ENCODE measurements at places on chromosomes 11 and 22.
A peak's percentile ranks its signal among the peaks of the same experiment; 100 is the strongest.

GRCh38 chr22:35484651-35485556 is 55.7 kb upstream of the RASD2 start:
- DNase-seq, result no peak

DNA sequence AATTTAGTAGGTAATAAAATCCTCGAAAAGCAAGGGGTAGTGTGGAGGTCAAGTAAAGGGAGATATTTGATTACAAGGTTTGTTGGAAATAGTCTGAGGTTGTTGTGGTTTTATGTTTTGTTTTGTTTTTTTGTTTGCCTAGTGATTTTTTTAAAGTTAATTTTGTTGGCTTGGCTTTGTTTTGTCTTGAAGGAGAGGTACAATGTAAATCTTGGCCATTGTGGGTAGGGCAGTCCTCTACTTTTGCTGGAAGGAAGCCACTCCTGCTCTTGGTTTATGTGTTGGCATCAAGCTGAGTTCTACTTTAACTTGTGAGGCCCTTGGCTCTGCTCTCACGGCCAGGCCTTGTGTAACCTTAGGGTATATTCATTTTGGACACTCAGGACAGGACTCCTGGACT is 3.2 kb downstream of the AMOTL1 start:
- DNase-seq, result no peak

- no peak for DNase-seq
Measured at GRCh38 chr11:63937713-63938478, 906 bp upstream of the NAA40 start.

GRCh38 chr22:50507991-50508884 is at the start of gene NCAPH2:
Gene NCAPH2, plus strand, starts transcription at chr22:50508224. Its CDS starts 114 bp downstream, at chr22:50508338.
- DNase-seq, result peak; percentile 97

GRCh38 chr11:7906481-7906880 is 24.6 kb downstream of the OR10A6 start:
- no peak for DNase-seq

GRCh38 chr22:27748751-27749191 is 52.8 kb downstream of the MN1 start:
- DNase-seq, result no peak

- DNase-seq, result no peak
Measured at GRCh38 chr11:71478528-71478840, 25.5 kb downstream of the NADSYN1 start.

DNA sequence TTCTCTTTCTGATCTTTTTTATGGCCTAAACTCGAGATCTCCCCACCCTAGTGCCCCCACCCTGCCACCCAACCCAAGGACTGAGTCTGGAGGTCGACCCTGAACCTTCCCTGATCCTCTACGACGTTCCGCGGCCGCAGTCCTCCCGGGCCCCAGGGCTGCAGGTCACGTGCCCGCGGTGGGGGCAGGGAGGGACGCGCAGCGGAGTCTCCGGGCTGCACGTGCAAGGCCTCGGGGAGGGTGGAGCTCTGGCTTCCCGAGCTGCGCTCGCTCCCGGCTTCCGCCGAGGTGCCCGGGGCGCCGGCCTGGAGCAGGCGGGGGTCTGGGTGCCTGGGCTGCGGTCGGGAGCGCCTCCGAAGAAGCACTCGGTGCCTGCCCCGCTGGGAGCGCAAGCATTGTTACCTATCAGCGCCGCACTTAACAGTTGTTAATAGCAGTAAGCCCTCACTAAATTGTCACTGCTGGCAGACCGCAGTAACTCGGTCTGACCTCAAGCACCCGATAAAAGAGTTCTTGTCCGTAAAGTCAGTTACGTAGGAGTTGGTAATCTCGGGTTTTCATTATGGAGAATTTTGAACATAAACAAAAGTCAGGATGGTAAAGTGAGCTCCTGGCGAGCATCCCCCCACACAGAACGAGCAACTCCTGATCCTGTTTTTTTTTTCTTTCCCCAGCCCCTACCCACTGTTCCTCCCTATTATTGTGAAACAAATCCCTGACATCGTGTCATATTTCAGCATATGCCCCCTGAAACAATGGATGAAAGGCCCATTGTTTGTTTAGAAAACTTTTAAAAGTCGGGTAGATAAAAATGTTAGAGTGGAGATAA is 69.7 kb upstream of the EP300 start:
- DNase-seq, result peak; percentile 69

DNA sequence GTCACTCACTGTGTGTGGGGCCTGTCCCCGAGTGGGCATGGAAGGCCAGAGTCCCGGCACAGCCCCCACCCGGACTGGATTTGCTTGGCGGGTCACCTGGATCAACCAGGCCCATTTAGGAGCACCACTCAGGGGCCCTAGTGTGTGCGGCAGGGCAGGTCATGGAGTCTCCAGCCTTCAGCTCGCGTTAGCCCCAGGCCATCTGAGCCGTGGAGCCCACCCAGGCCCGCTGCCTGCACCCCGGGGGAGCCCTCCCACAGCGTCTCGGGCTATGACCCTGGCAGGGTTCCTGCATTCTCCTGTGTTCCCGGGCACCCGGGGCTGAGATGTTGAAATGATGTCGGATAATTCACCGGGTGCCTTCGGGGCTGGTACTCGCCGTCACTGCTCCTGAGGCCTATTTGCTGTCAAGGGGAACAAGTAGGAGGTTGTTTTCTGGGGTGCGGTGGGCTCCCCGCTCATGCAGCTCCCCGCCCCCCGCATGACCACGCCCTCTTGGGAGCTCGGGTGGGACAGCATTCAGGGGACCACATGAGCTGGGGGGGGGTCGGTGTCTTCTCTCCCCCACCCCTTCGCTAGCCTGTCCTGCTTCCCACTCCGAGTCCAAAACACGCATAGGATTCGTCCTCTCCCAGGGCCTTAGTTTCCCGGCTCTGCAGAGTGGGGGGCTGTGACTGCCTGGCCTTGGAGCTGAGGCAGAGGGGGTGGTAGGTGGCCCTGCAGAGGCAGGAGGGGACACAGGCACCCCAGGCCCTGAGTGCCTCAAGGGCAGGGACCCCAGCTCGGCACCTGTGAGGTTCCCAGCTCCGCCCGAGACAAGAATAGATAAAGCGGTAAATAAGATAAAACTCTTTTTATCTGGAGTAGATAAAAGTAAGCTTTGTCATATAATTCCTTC is 77.2 kb downstream of the KCNQ1 start:
- no peak for DNase-seq

GRCh38 chr11:113179181-113179704 is 135.1 kb upstream of the TTC12 start:
- no peak for DNase-seq

DNA sequence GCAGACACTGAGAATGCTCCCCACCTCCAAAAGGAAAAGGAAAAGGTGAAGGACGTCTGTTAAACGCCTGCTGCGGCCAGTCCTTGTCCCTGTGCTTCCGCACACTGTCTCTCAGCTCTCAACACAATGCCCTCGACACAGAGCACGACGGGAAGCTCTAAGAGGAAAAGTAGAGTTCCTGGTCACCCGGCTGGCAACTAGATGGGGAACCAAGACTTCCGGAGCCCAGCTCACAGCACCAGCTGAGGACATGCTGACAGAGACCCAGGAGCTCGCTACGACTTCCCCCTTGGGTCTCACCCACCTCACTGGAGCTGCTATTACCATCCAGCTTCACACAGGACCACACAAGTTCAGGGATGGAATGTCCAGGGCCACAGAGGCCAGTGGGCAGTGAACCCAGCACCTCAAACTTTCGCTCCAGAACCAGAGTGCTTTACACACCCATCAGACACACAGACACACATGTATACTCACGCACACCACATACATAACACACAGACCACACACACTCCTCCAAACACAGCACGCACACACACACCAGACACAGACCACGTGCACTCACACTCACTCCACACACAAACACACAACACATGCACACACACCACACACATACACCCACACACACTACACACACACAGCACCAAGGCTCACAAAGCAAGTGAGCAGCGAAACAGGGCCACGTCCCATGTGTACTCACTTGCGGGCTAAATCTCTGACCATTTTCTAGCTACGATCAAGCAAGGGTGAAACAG is 9.6 kb downstream of the SULT4A1 start:
- no peak for DNase-seq

- no peak for DNase-seq
Measured at GRCh38 chr11:99555486-99555885, 534.7 kb downstream of the CNTN5 start.

- no peak for DNase-seq
Measured at GRCh38 chr11:9651899-9652748, 11.8 kb upstream of the SWAP70 start.

DNA sequence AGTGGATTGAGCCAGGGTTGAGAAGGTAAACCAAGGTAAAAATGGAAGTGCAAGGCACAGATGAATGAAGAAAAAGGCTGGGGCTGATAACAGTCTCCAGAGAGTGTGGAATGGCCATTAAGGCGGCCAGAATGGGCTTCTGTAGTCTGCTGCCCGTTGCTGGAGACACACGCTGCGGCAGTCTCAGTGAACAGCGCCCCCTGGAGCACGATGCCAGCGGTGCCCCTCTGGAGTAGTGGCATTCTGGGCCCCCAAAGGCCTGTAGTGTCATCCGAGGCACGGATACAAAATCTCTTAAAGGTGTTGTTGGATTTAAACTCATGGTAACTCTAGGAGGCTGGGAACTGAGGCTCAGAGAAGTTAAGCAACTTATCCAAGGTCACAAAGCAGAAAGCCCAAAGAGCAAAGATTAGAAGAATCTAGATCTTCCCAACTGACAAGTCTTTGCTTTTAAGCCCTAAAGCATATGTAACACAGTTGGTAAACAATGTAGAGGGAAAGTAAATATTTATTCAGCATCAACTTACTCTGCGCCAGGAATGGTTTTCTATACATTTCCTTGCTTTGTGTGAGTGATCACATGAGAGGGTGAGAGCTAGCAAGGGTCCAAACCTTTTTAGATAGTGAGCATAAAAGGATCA is 18.2 kb downstream of the KCNJ1 start:
- no peak for DNase-seq

GRCh38 chr22:48224332-48224731 is 1461.9 kb downstream of the TBC1D22A start:
- no peak for DNase-seq

DNA sequence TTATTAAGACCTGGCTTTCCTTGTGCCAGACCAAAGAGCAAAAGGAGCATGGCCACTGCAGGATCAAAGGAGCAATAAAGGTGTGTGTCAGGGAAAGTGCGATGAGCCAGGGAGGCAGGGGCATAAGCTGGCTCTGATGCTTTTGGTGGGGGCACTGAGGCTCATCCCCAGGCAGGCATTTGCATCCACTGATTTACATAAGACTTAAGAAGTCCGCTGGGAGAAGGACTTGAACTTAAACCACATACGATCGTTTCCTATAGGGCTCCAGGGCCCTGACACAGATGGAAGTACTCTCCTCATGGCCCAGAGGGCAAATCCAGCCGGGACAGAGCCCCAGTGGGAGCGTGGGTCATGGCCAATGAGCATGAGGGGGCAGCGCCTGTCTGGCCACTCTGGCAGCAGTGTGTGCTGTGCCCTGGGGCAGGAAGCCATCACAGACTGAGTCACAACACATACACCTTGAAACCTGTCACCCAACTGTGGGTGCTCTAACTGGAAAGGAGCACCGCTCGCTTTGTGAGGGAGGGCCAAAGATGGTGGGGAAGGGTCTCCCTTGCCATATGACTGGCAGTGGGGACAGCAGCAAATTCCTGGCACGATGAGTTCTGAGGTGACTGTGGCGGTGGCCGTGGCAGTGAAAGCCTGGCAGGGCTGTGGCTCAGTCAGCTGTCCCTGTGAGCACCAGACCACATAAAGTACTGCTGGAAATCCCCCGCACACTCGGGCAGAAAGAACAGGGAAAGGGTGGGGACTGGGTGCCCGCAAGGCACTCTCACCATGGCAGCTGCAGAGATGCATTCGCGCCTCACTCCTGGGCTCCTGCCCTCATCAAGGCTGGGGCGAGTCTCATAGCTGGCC is 79.4 kb upstream of the LMO1 start:
- DNase-seq, result no peak

DNA sequence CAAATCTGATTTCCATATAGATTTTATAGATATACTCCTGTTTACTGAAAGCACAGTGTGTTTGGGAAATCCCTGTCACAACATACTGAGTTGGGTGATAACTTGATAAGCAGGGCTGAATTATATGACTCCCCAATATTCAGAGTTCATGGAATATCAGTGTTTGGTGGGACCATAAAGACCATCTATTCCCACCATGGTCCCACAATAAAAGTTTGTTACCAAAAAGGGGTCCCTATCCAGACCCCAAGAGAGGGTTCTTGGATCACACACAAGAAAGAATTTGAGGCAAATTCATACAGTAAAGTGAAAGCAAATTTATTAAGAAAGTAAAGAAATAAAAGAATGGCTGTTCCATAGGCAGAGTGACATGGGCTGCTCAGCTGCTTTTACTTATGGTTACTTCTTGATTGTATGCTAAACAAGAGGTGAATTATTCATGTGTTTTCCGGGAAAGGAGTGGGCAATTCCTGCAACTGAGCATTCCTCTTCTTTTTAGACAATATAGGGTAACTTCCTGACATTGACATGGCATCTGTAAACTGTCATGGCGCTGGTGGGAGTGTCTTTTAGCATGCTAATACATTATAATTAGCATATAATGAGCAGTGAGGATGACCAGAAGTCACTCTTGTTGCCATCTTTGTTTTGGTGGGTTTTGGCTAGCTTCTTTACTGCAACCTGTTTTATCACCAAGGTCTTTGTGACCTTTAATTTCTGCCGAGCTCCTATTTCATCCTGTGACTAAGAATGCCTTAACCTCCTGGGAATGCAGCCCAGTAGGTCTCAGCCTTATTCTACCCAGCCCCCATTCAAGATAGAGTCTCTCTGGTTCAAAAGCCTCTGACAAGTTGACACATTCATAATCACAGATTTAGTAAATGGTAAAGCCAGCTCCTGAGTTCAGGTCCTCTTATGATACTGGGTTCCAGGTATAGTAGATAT is 240.6 kb upstream of the PDGFD start:
- no peak for DNase-seq

DNA sequence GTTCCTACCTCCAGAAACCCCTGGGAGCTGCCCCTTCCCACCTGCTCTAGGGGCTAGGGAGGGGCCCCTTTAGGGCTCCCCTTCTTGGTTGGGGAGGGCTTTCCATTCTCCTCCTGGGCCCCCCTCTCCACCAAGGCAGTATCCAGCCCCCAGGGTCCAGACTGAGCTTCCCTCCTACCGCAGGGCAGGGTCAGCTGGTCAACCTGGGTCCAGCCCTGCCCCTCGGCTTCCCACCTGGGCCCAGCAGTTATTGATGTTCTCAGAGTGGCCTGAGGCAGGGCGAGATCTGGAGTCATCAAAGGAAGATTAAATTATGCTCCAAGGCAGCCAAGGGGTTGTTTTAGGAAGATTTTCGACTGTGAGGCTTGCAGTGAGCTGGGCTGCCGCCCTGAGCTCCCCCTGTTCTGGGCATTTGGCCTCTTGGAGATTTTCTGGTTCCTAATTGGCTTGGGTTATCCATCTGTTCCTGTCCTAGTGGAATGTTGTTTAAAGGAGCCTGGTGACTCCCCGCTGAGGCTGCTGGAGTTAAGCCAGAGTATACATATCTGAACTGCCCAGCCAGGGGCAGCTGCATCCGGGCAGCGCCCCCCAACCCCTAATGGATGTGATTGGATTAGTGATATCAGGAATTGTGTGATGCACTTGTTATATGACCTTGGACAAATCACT is 1.8 kb upstream of the SLC22A8 start:
- no peak for DNase-seq

GRCh38 chr11:124074554-124074953 is 33.4 kb upstream of the OR10G7 start:
- no peak for DNase-seq

- no peak for DNase-seq
Measured at GRCh38 chr11:7511401-7511800, 2.4 kb upstream of the PPFIBP2 start.

GRCh38 chr11:110431051-110431672 is 1.4 kb downstream of the FDX1 start:
- DNase-seq, result no peak
